ENCODE measurements at places on chromosomes 7 and 10.
A peak's percentile ranks its signal among the peaks of the same experiment; 100 is the strongest.

DNA sequence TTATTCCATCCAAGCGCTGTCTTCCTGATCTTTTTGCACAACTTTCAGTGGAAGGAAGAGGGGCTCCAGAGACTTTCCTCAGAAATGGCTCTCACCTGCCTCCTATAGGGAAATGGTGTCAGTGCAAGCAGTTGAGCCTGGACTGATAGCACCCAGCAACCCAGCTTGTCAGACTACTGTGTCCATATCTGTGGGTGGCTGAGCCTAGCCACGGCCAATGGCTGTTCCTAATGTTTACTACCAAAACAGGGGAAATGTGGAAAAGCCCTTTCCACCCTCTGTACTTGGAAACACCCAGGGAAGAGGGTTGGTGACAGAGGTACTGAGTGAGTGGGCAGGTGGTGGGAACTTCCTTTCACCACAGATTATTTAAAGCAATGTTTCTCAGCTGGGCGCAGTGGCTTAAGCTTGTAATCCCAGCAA is 4.3 kb upstream of the YKT6 start:
- peak; percentile 39 for DNase-seq

DNA sequence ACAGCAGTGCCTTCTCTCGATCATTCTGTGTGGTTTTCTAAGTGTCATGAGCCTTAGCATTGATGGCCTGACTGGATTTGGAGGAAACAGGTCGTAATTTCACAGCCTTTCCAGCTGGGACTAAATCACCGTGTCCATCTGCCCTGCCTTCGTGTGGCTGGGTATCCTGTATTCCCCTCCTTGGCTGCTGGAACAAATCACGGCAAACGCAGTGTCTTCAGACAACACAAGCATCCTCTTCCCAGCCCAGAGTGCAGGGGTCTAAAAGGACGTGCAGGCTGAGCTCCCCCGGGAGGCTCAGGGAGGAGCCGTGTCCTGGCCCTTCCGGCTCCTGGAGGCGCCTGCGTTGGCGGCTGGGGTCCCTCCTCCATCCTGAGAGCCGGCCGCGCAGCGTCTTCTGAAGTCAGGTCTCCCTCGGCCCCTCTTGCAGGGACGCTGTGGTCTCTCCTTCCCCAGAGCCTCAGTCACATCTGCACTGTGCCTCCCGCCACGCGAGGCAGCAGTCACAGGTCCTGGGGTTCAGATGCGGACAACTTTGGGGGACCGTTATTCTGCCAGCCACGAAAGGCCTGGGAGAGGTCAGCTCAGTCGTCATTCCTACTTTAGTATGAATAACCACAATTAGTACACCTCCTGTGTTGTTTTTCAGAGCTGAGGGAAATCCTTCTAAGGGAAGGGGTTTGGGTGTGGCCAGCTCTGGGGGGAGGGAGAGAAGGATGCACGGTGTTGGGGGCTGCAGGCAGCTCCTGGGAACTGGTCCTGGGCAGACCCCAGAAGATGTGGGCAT is 41.1 kb downstream of the FAM20C start:
- no peak for DNase-seq

DNA sequence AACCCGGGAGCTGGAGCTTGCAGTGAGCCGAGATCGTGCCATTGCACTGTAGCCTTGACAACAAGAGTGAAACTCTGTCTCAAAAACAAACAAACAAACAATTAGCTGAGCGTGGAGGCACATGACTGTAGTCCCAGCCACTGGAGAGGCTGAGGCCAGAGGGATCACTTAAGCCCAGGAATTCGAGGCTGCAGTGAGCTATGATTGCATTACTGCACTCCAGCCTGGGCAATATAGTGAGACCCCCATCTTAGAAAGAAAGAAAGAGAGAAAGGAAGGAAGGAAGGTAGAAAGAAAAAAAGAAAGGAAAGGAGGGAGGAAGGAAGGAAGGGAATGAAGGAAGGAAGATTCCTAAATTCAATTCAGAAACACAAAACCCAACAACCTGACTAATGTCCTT is 141.3 kb upstream of the TNRC18 start:
- DNase-seq: no peak

GRCh38 chr10:32153252-32153651 is 97.0 kb upstream of the KIF5B start:
- no peak for DNase-seq

- peak; percentile 65 for DNase-seq
Measured at GRCh38 chr10:119079599-119080520, 757 bp downstream of the EIF3A start.

GRCh38 chr7:137967143-137968018 is 34.5 kb downstream of the CREB3L2 start:
- DNase-seq: no peak

DNA sequence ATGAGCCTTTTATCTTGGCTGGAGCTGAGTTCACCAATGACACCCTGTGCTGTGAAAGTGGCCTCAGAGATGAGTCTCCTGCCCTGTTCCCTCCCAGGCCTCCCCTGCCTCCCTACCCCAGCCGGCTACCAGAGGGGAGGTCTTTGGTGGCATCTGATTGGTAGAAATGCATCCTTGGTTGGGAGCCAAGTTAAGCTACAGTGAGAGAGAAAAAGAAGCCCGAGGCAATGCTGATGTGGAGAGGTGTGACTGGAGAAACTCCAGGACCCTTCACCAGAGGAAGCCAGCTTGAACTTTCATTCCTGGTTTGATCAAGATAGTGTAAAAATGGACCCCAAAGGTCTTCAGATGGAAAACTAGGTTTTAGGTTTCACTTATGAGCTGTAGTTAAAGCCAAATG is 191.1 kb upstream of the TCF7L2 start:
- no peak for DNase-seq
